ENCODE measurements at places on chromosomes 16 and 17.

DNA sequence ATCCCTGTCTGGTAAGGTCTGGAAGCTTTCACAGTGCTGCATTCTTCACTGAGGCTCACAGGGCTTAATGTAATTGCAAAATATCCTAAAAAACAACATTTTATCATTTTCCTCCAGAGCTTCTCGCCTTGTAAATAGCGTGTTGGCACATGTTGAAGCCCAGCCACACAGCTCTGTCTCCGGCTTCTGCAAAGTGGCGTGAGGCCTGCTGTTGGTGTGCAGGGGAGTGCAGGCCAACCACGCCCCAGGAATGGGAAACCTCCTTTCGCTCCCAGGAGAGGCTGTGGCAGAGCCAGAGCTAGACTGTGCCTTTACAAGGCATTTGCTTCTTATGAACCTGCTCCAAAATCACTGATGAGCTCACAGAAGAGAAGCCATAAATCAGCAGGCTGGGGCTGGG lies 248.2 kb upstream of the MAF start:
- DNase-seq: no peak

DNA sequence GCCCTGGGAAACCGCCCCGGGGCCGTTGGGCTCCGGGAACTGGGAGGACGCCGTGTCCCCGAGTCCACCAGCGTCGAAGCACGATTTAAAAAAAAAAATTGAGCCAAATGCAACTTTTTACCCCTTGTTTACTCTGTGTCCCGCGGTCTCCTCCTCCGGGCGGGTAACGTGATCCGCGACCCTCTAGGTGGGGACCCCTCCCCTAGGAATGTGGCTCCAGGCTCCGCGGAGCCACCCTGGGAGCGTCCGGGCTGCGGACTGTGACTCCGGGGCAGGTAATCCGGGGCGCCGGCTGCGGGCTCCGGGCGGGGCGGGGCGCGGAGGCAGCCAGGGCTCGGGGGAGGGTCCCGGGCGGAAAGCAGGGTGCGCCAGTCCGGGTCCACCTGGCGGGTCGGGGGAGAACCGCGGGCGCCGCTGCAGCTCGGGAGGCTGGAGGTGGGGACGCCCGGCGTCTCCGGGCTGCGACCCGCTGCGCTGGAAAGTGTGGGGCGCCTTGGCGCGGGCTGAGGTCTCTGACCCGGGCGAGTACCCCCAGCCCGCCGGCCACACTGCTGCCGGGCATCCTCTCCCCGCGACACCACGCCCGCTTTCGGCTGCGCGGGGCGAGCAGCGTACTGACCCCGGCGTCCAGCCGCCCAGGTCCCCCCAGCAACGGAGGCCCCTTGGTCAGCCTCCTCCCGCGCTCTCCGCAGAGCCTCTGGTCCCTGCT lies 852 bp upstream of the HELZ start:
- DNase-seq: peak; percentile 8

DNA sequence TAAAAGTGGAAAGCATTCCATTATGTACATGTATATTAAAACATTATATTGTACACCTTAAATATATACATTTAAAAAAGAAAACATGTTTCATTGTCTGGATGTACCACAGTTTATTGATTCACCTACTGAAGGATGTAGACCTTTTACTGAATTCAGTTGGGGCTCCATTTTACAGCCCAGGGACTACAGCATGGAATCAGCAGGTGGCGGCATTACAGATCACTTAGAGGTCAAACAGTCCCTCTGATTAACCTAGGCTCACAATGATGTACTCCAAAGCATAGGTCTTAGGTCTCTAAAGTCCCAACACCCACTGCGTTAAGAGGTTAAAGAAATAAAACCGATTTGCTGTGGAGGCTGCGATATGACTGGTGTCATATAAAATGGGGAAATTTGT lies 490.9 kb downstream of the SHISA9 start:
- no peak for DNase-seq

DNA sequence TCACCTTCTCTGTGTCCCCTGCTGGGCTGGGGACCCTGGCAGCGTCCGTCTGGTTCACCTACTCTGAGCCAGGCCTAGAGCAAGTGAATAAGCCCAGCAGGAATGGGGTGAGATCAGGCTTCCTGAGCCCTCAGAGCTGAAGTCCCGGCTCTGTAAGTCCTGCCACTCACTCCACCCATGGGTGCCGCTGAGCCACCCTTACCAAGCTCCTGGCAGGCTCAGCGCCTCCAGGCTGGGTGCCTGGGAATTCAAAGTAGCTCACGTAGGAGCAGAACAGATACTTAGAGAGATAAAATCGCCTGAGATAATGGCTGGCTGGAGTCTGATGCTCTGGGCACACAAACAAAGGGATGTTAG lies 9.8 kb upstream of the LASP1NB start:
- no peak for DNase-seq

GRCh38 chr17:57672971-57673370 lies 72.1 kb downstream of the CCDC182 start:
- no peak for DNase-seq

DNA sequence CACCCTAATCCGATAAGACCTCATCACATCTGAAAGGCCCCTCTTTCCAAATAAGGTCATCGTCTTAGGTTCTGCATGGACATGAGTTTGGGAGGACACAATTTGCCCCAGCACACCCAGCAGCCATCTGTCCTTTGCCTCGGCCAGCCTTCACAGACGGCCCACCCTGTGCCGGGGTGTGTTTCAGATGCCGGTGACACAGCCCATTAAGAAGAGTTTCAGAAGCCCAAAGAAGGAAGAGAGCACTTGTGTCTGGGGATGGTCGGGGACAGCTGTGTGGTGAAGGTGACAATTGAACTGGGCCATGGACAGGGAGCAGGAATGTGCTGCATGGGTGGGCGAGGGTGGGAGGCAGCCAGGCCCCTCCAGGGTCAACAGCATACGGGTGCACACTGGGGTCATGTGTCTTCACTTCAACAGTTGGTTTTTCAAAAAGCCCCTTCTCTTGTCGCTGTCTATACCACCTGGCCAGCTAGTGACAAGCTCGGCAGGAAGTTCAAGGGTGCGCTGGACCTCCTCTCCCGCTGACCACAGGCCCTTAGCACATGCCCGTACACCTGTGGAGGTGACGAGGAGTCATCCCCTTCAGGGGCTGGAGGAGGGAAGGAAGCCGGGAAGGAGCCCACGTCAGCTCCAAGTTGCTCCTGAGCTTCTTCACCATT lies 183.1 kb downstream of the C16orf95 start:
- no peak for DNase-seq

DNA sequence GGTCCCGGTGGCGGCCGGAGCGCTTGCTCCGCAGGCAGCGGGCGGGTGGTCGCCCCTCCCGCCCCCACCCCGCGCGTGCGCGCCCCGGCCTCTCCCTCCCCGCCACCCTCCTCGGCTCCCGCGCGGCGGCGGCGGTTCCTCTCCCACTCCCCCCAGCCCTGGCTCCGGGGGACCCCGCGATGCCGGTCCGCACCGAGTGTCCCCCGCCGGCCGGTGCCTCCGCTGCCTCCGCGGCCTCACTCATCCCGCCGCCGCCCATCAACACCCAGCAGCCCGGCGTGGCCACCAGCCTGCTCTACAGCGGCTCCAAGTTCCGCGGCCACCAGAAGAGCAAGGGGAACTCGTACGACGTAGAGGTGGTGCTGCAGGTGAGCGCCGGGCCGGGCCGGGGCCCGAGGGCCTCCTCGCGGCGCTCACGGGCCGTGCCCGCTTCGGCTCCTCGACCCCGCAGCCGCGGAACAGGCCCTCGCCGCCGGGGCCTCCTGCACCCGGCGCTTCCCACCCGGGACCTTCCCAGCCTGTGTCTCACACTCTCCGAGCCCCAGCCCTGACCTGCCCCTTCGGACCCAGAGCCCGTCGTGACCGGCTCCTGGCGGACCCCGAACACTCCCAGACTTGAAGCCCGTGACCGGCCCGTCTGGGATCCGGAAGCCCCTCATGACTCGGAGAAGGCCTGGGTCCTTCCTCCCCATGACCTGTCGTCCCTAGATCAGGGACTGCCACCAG lies 490 bp downstream of the GID4 start:
- no peak for DNase-seq
